ENCODE measurements at places on chromosomes 5 and 9.

DNA sequence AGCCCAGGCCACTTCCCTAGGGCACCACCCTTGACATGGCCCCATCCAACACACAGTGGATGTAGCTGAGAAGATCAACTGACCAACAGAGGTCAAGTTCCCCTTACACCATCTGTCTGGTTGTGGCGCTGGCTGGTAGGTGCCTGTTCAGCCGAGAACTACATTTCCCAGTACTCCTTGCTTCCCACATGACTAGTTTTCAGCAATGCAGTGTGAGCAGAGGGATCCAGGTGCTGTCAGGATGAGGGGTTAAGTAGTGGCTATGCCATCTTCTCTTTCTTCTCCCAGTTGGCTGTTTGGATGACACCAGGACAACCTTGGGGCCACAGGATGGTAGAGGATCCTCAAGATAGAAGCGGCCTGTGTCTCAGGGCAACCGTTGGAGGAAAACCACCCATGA is 48.6 kb upstream of the SH3PXD2B start:
- peak; percentile 54 for DNase-seq

DNA sequence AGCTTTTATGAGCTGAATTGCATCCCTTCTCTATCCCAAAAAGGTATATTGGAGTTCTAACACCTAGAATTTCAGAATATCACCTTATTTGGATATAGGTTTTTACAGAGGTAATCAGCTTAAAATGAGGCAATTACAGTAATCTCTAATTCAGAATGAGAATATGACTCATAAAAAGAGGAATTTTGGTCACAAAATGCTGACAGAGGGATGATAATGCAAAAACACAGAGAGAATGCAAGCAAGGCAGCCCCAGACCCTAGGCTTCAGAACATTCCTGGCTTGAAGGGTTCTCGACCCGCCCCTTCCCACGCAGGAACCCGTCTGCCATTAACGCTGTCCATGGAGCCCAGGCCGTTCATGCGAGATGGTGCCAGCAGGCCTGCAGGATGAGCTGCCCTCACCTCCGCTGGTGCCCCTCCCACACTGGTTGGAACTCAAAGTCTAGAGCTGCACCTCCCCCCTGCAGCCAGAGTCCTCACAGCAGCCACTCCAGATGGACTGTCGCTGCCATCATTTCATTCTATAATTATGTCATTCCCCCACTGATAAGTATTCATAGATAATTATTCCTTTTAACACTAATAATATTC is 1173.4 kb upstream of the ACO1 start:
- no peak for DNase-seq

- DNase-seq: no peak
Measured at GRCh38 chr9:14670718-14671117, 22.5 kb downstream of the ZDHHC21 start.

- no peak for DNase-seq
Measured at GRCh38 chr5:137708796-137709559, 26.9 kb downstream of the KLHL3 start.
